HAP-1 (cell line): ENCODE measurements at places on chromosomes 2 and 18.
A peak's percentile ranks its signal among the peaks of the same experiment; 100 is the strongest.

DNA sequence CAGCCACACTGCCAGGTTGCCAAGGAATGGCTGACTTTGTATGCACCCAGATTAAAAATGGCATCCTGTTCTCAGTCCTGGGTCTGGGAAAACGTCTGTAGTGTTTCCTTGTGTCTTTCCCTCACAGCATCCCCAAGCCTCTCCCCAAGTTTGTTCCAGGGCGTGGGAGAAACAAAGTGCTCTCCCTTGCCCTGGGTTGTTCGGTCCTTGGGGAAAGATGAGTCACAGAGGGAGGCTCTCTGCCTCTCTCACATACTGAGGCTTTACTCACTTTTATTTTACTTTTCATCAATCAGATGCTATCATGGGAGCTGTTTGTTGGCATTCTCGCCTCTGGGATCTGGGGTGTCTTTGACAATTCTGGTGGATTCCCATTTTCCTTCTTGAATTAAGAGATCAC is 492.3 kb downstream of the XIRP2 start:
- no peak for DNase-seq

GRCh38 chr2:240672076-240672700 is 10.5 kb downstream of the AQP12B start:
- DNase-seq = no peak

GRCh38 chr2:66301022-66301766 is 133.7 kb upstream of the MEIS1 start:
- DNase-seq = no peak

GRCh38 chr2:84959566-84960506 is 11.1 kb upstream of the KCMF1 start:
- DNase-seq = peak; percentile 23

DNA sequence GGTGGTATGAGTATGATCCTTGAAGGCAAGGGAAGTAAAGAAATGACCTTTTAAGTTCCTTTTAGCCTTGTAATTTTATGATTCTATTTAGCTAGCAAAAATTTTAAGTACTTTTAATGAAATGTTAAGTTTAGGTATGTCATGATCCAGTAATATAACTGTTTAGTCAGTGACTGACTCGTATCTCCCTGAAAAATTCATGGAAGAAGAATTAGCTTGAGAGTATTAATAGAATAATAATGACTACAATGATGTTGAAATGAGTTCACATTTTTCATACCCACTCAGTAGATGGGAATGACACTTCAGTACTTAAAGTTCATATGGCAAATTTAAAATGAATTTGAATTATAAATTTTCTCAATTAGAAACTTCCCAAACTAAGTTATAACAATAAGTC is 14.6 kb downstream of the RAB3GAP1 start:
- DNase-seq = no peak

DNA sequence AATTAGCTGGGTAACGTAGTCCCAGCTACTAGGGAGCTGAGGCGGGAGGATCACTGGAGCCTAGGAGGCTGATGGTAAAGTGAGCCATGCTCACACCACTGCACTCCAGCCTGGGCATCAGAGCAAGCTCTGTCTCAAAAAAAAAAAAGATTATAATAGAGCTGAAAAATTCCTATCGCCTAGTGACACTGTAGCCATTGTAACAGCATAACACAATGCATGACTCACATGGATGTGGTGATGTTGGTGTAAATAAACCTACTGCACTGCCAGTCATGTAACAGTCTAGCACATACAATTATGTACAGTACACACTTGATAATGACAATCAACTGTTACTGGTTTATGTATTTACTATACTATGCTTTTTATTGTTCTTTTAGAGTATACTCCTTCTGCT is 39.6 kb downstream of the MGAT4A start:
- no peak for DNase-seq

DNA sequence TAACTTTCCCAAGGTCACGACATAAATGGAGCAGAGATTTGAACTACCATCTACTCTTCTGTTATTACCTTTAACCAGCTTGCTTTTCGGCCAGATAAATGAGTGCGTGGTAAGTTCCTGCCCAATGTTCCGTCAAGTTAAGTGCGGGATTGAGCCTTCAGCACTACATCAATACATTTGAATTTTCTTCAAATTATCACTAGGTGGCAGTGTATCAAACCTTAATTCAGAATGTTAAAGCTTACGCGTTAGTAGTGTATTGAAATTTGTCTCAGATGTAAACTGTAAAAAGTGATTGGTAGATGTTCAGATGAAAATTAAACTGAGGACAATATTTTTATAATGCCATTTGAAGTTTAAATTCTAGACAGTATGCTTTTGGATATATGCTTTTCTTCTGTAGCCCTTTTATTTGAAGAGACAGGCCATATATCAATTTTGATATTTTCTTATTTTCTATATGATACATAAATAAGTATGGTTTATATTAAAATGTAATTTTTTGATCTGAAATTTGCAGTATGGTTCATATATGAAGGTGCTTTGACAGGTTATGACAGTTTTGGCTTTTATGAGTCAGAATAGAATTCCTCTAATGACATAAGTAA is 681.3 kb downstream of the ADCYAP1 start:
- DNase-seq = peak; percentile 72

- DNase-seq = no peak
Measured at GRCh38 chr18:7872569-7872968, 305.5 kb downstream of the PTPRM start.

DNA sequence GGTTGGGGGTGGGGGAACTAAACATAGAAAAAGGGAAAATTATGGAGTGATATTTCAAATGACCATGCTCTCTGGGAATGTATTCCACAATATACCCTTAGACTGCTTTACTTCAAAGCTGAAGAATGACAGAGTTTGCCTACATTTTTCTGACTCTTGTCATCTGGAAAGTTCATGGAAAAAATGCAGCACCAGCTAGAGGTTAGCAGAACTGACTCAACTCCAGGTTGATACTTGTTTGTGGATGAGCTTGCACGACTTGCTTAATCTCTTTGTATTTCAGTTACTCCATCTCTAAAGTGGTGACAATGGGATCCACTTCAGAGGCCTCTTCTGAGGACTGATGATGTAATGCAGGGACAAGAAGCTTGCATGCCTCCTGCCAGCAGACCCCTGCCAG is 824.0 kb upstream of the ID2 start:
- DNase-seq = no peak

DNA sequence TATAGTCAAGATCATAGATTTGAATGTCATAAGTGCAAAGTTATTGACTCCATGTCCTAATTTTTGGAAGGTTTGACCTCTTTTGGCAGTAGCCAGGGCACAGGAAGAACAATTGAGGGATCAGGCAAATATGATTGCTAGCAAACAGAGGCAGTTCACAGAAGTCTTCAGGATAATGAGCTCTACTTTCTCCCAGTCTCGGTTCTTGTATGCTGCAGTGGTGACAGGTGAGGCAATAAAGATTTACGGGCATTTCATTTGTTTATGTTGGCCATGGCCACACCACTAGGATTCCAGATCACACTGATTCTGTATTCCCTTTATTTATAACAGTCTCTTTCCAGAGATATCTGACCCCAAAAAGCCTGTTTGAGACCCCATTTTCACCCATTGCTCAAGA is 137.5 kb downstream of the UBR3 start:
- no peak for DNase-seq

DNA sequence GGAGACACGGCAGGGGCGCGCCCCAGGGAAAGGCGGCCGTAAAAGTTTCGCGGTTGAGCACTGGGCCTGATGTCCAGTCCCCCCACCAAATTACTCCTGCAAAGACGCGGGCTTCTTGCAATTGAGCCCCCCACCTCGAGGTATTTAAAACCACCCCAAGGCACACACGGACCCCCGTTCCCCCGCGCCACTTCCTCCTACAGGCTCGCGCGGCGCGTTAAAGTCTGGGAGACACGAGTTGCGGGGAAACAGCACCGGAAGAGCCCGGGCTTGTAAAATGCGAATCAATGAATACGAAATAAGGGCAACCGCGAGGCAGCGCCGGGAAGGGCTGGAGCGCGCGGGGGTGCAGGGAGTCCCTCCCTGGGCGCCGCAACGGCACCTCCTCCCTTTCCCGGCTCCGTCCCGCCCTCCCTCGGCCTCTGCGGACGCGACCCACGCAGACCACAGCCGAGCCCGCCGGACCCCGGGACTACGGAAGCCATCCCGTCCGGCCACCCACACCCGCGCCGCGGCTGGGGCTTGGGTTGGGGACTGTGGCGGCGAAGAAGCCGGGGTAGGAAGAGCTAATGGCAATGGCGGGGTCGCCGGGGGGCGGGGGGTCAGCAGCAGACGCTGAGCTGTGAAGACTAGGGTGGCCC is 918 bp upstream of the NETO1 start:
- DNase-seq = no peak

DNA sequence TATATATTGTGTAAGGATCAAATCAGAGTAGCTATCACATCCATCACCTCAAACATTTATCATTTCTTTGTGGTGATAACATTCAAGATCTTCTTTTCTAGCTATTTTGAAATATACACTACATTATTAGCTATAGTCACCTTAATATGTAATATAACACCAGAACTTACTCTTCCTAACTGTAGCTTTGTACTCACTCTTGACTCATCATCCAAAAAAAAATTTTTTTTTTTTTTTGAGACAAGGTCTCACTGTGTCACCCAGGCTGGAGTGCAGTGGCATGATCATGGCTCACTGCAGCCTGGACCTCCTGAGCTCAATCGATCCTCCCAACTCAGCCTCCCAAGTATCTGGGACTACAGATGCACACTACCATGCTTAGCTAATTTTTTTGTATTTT is 153.3 kb downstream of the EML6 start:
- no peak for DNase-seq

GRCh38 chr2:42084231-42084671 is 36.4 kb downstream of the PKDCC start:
- no peak for DNase-seq

DNA sequence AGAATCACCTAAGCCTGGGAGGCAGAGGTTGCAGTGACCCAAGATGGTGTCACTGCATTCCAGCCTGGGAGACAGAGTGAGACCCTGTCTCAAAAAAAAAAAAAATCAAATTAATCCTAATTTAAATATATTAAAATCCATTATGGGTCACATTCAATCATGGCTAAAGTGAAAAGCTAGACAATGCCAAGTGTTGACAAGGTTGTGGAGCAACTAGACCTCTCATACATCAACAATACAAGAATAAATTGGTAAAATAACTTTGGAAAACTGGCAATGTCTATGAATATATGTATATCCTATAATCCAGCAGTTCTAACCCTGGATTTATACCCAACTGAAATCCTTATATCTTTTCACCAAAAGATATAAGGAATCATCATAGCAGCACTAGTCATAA is 23.4 kb upstream of the ATL2 start:
- DNase-seq = no peak

DNA sequence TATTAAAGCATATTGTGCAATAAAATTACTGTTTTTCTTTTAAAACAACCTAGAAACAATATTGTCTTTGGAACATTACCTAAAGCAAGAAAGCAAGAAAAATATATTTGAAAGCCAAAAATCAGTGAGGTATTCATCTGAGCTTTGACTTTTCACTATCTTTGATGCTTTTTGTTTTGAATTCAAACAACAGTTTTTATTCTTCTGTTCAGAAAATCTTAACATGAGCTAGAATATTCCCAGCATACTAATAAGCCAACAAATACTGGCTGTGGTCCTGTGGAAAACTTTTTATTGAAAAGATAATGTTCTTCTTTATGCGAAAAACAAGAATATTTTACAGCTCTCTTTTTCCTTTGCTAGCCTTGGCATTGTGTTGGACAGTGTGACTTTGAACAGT is 19.8 kb downstream of the FAM171B start:
- no peak for DNase-seq

GRCh38 chr2:96139181-96139758 is 968 bp upstream of the ASTL start:
- DNase-seq = no peak

GRCh38 chr2:68696554-68696953 is 38.1 kb upstream of the ARHGAP25 start:
- no peak for DNase-seq

GRCh38 chr2:54209379-54209778 is 46.6 kb downstream of the TSPYL6 start:
- no peak for DNase-seq

GRCh38 chr18:36352384-36352783 is 54.9 kb downstream of the FHOD3 start:
- no peak for DNase-seq

- DNase-seq = no peak
Measured at GRCh38 chr2:38099099-38100028, 23.4 kb upstream of the CYP1B1 start.

GRCh38 chr18:46917108-46917802 is at the start of the genes KATNAL2 and PIAS2:
Gene KATNAL2, plus strand, starts transcription at chr18:46917602. Its CDS starts 29,271 bp downstream, at chr18:46946873.
Gene PIAS2, minus strand, starts transcription at chr18:46917507. Its CDS starts 162 bp downstream, at chr18:46917345.
- peak; percentile 79 for DNase-seq

GRCh38 chr2:111139637-111140317 is 19.1 kb downstream of the BCL2L11 start:
- DNase-seq = no peak

- no peak for DNase-seq
Measured at GRCh38 chr2:80299661-80300060, 4.9 kb downstream of the LRRTM1 start.

- DNase-seq = no peak
Measured at GRCh38 chr2:65727816-65728215, 295.4 kb upstream of the SPRED2 start.

DNA sequence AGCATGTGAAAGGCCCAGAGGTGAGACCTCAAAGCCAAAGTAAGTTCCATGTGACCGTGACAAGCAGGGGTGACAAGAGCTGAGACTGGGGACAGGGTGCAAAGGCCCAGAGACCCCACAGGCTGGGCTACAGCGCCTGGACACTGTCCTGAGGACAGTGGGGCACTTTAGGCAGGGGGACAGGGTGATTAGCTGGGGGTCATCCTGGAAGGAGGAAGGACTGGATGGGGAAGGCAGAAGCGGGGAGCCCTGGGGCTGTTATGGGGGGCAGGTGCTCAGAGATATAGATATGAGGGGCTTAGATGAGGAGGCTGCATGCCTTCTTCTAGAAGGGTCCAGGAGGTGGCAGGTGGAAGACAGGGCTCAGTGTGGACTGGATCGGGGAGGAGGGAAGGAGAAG is 31.5 kb downstream of the KIF1A start:
- no peak for DNase-seq

- no peak for DNase-seq
Measured at GRCh38 chr2:17835516-17835915, 19.3 kb downstream of the MSGN1 start.

DNA sequence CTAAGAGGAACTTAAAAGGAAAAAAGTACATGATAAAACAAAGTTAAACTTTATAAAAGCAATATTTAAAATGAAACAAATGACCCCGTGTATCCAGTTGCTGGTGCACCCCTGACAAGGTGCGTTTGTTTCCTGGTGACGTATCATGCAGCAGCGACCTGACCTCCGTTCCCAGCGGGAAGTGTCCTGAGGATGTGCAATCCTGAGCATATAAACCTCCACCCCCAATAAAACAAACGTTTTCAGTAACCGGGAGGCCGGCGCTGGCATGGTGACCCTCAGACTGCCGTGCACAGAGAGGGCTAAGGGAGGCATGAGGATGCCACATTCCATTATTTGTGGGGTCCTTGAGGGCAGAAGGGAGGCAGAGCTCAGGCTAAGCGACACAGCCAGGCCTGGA is 14.8 kb downstream of the SLC66A2 start:
- DNase-seq = no peak
